ENCODE measurements at places on chromosomes 3 and 15.

DNA sequence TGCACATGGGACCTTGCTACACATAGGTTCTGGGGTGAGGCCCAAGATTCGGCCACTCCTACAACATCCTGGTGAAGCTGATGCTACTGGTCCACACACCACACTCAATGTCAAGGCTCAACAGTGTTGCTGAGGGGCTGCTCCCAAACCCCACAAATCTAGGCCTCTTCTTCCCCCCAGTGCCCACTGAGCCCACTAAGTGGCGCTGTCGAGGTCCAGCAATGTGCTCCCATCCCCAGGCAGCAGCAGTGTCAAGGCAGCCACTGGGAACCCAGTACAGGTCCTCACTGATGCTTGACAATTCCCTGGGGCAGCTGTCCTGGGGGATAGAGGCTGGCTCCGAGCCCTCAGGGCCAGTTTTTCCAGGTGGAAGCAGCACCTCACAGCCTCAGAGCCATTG is 21.5 kb downstream of the SCN5A start:
- DNase-seq, result no peak

DNA sequence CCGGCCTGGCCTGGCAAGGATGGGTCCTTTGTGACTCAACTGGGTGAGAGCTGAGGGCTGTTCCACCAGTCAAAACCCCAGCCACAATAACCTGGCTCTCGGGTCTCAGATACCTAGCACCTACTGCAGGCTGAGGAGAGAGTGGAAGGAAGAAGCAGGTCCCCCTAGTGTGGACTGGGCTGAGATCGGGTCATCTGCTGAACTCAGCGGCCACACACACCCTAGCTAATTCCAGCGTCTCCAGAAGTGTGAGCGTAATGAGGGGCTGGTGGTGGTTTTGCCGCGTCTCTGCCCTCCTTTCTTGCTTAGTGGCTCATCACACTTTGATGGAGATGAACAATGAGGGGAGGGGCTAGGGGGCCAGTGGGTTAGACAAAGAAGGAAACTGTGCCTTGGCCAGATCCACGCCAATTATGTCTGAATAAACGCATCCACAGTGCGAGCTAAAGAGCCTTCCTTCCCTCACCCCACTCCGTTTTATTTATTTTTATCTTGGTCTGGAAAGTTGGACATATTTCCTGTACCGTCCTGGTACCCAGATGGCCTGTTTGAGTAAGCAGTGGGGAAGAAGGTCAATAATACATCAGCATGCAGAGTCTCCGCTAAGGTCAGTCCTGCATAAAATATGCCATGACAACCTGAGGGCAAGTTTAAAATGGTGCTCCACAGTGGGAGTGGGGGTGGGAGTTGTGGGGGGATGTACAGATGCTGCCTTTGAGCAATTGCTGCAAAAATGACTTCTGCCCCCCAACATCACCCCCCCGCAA is 370.0 kb downstream of the WDR72 start:
- DNase-seq, result no peak

GRCh38 chr3:50347187-50347813 is 1.8 kb upstream of the ZMYND10 start:
- peak; percentile 73 for DNase-seq

GRCh38 chr3:18382760-18383369 is 42.3 kb downstream of the SATB1 start:
- DNase-seq, result no peak

GRCh38 chr15:80611543-80612080 is 83.5 kb upstream of the ABHD17C start:
- no peak for DNase-seq

- no peak for DNase-seq
Observed at GRCh38 chr3:179463319-179463718, 12.0 kb upstream of the GNB4 start.

DNA sequence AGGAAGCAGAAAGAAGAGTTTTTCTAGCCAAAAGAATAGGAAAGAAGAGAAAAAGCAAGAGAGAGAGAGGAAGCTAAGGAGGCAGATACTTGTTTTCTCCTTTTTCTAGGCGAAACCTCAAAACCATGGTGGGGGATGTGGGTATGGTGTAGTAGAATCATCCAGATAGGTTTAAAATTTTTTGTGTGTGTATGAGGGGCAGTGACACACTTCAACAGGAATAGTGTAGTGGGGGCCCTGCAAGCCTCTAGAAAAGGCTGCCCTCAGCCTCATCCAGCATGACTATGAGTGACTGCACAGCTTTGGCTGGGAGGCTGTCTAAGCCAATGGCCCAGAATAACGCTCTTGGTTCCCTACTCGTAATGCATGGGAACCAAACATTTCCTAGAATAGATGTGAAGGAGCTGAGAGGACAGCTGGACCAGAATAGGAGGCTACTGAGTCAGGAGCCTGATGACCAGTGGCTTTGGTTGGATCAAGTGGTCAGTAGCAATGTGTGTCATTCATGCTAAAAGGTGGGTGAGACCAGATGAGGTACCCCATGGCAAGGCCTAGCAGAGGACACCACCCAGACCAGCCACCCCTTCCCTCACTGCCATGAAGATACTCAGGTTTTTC is 24.4 kb downstream of the MOBP start:
- DNase-seq, result no peak

- no peak for DNase-seq
Observed at GRCh38 chr3:127675651-127676391, 3.1 kb downstream of the ABTB1 start.

DNA sequence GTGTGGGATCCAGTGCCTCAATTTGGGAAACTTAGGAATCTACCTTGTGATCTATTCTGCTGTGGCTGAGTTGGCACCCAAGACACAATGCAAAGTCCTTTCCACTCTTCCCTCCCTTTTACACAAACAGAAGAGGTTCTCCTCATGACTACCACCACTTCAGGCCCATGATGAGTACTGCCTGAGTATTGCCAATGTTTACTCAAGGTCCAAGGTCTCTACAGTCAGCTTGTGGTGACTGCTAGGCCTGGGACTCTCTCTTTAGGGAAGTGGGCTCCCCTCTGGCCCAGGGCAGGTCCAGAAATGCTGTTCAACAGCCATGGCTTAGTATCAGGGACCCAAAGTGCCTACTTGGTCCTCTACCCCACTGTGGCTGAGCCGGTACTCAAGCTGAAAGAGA is 56.8 kb upstream of the PEX5L start:
- no peak for DNase-seq

DNA sequence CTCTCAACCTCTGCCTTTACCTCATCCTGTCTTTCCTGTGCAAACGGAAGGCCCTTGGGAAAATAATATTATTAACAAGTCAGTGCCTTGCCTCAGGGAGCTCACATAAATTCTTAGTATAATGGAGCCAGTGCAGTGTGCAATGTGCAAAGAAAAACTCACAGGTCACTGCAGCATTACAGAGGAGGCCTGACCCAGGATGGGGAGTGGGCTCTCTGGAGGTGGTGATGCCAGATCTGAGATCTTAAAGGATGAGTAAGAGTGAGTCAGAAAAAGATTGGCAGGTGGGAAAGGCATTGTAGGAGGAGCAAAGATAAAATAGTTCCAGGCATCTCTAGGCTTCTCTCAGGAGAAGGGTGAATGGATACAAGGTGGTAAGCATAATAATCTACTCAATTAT is 185.6 kb upstream of the ADAMTS9 start:
- no peak for DNase-seq

- no peak for DNase-seq
Observed at GRCh38 chr3:37179144-37179967, 5.0 kb upstream of the LRRFIP2 start.

GRCh38 chr3:177527182-177527581 is 329.9 kb upstream of the TBL1XR1 start:
- no peak for DNase-seq

- DNase-seq, result no peak
Observed at GRCh38 chr15:46502667-46503066, 867.8 kb downstream of the SQOR start.

DNA sequence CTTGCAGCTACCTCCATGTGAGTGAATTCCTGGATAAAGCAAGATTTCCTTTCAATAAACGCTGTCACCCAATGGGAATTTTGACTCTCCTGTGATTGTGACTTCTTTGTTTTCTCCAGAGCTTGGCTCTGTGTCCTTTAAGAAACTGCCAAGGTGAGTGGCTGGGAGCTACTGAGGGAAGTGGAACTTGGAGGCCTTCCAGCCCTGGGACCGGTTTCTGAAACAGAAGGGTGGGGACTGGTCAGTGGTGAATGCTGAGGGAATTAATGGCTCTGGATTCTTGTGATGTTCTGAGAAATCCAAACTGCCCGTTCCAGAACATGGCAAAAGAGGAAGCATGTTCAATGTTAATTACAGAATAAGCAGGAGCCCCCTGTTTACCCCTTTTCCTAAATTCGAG is 41.1 kb upstream of the MYZAP start:
- no peak for DNase-seq

DNA sequence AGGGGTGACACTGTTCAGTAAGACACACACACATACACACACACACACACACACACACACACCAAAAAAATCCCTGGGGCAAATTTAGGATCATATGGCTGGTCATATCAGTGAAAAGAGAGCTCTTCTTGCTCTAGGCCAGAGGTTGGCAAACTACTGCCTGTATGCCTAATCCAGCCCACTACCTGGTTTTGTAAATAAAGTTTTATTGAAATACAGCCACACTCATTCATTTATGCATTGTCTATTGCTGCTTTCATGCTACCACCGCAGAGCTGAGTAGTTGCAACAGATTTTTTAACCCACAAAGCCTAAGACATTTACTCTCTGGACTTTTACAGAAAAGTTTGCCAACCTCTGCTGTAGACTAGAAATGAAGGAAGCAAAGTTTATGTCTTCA is 30.6 kb downstream of the ACP3 start:
- no peak for DNase-seq

DNA sequence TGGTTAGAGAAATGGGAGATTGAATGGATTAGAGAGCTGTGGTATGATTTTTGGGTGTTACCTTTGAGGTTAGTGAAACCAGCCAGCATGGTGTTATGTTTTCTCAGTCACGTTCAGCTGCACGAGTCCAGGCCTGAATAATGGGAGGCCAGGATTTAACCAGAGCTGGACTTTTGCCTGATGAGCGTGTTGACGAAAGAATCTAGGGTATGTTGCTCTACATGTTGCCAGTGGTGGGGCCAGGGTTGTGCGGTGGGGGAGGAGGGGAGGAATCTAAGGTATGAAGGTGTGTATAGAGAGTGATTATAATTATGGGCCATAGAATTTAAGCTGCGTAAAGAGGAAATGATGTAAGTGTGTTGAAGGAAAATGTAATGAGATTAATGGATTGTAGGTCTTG is 22.8 kb downstream of the MINDY2 start:
- DNase-seq, result peak; percentile 61

GRCh38 chr3:126307591-126308393 is 49.4 kb downstream of the KLF15 start:
- no peak for DNase-seq

GRCh38 chr3:101950510-101950909 is 101.2 kb downstream of the NFKBIZ start:
- peak; percentile 83 for DNase-seq

DNA sequence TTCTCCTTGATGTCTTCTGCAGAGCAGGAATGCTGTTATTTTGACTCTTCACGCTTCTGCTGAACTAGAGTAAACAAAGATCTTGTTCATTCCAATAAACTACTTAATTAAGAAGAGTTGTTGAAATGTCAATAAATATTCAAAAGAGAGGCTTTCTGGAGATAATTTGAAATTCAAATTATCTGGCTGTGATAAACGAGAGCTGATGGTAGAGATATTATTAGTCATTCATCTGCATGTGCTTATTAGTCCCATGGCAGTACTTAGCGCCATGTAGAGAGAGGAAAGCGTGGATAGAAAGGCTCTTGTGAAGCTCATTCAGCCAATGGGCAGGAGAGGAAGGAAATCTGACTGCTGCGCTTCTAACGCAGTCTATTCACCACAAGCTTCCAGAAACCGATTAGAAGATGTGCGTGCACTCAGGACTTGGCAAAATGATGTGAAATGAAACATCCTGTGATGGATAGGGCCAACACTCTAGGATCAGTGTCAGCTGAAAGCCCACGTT is 251.1 kb downstream of the GABRB3 start:
- no peak for DNase-seq

Measured in fibroblast of upper back skin (primary cell).